ENCODE measurements at places on chromosomes 6 and 20.

- no peak for DNase-seq
Observed at GRCh38 chr6:98633886-98634285, 200.5 kb upstream of the POU3F2 start.

DNA sequence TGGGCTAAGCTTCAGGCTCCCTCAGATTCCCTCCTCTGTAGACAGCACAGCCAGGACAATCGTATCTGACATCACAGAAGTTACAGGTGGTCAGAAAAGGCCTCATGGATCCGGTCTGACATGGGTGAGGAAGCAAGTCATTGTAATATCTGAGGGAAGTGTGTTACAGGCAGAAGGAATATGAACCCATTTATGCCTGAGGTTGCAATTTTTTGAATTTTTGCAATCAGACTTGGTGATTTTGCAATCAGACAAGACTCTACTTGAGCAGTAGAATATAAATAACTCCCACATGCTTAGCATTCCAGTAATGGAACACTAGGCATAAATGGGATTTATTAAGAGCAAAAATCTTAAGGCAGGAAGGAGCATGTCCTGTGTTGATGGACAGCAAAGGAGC lies 52.1 kb downstream of the CBLN4 start:
- no peak for DNase-seq

GRCh38 chr6:45514454-45515230 lies 136.9 kb upstream of the SUPT3H start:
- DNase-seq: no peak

GRCh38 chr6:31130751-31131150 lies 8.1 kb downstream of the PSORS1C2 start:
- DNase-seq: no peak

- DNase-seq: no peak
Observed at GRCh38 chr6:38198219-38198618, 378.7 kb downstream of the ZFAND3 start.
